Coronary artery (tissue), 2 donors: ENCODE measurements at places on chromosomes 6 and 20.

DNA sequence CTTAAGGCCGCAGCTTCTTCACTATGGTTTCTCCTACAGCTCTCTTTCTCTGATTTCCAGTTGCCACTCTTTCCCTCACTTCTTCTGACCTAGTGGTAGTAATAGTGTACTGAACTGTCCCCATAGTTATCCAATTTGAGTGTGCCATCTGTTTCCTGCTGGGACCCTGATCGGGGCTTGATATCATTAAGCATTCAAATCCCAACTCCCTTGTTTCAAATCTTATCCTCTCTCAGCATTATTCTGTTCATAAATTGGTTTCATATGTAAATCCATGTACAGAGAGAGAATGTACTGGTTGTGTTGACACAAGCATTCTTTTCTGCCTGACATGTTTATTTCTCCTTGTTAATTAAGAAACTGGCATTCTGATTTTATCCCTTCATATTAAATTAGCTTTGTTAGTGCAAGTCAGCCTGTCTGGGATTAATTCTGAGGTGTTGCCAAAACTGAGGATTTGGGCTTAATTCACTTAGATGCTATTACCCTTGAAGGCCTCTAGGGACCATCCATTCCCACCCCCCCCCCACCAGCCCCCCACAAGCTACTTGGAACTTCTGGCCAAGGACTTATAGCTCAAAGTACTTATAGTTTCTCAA is 84.6 kb upstream of the PROKR2 start:
- no peak for DNase-seq

DNA sequence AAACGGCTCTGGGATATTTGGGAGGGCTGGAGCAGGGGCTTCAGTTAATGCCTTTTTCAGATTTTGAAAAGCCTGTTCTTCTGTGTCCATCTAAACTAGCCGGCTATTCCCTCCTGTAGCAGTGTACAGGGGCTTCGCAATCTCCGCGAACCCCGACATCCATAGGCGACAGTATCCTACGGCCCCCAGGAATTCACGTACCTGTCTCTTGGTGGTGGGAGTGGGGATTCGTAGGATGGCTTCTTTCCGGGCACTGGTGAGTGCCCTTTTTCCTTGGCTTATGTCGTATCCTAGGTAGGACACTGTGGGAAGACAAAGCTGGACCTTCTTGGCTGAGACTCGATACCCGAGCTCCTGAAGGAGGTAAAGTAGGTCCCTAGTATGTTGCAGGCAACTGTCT is 153.1 kb downstream of the TRIM27 start:
- no peak for DNase-seq

DNA sequence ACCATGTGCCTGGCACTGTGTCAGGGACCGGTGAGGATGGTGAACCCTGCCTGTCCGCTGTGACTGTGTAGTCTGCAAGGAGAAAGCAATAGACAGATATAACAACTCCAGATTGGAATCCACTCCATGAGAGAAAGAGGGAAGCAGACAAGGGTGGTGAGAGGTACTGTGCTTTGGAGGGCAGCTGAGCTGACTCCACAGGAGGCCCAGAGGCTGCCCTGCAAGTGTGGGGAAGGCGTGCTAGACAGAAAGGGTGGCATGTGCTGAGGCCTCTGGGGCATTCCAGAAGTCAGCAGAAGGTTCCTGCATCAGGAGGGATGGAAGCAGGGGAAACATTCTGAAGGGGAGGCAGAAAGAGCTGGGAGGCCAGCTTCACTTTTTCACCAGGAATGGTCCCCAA is 39.3 kb upstream of the APCDD1L start:
- DNase-seq, result peak; percentile 50

DNA sequence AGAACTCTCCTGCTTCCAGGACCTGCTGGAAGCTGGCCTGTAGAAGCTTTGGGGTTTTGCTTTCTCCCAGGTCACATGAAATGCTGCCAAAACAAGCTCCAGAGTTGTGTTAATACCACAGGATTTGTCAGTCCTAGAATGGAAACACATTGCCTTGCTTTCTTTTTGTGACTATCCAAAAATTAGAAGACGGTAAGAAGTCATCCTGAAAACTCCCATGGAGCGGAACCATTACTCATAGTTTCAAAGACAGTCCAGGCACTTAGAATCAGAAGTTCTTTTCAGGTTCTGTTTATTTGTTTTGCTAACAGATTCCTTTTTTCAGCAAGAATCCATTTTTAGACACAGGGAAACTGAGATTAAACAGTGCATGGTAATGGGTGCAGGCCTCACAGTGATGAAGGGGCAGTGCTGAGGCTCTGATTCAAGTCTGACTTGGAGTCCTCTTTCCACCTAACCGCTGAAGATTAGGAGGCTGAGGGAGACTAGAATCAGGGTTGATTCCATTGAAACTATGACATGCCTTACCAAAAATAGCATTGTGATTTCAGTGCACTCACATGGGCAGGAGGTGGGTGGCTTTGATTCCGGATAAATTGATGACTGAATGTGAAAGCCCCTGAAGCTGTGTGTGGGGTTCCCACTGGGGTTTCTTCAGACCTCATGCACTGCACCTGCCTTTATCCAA is 72.2 kb upstream of the NAA20 start:
- no peak for DNase-seq

- peak; percentile 83 for DNase-seq
Observed at GRCh38 chr6:35725081-35725708, 11.6 kb upstream of the ARMC12 start.

GRCh38 chr20:1734269-1734858 is 76.8 kb upstream of the SIRPG start:
- DNase-seq, result no peak
